Uterus (tissue), 4 donors: ENCODE measurements at places on chromosomes 1 and 21. TPM values are rescaled to one million over a fixed set of nuclear protein-coding genes. Genes with fewer than 3 reads are reported as not detected.

GRCh38 chr1:149962039-149962647 lies 25.5 kb upstream of the MTMR11 start:
- DNase-seq, result peak; percentile 46

DNA sequence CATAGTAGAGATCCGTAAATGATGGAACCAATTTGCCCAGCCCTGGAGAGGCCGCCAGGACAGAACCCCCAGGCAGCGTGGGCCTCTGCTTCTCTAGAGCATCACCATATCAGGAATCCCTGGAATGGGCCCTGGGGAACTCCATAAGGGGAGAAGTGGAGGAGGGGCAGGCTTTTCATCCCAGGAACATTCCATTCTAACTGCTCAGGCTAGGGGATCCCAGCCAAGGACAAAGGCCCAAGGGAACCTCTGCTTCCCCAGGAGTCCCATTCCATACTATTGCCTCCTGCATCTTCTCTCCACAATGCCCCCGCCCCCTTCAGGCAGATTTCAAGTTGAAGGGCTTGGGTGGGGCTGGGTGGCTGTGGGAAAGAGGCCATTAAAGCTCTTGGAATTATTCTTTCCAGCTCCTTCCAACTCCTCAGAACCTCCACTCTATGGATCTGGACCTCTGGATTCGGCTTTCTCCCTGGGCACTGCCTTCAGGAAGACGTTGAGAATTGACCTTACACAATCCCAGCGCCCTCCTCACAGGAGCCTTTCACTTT lies 6.0 kb downstream of the TRNP1 start:
- DNase-seq, result peak; percentile 83

- no peak for DNase-seq
These were observed 26.3 kb upstream of the PTGFR start for GRCh38 chr1:78464449-78464891.

DNA sequence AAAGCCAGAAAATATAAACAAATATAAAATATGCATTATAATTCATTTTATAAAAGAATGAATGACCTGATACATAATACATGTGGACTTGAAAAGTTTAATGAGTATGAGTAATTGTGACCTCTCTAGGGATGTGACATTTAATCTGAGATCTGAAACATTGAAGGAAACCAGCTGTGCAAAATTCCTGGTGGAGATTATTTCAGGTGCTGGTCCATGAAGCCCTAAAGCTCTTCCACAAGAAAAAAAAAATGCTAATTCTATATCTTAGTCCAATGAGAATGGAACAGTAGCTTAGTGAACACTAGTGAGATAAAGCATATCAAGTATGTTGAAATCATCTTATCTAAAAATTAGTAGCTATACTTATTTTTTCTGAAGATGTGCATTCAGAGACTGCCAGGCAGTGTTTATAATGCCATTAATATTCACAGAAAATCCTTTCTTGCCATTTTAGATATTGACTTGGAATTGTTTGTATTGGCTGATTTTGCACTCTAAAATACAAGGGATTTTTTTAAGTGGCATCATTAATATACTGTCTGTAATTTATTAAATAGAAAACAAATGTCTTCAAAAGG lies 1485.9 kb downstream of the PLA2G4A start:
- no peak for DNase-seq

DNA sequence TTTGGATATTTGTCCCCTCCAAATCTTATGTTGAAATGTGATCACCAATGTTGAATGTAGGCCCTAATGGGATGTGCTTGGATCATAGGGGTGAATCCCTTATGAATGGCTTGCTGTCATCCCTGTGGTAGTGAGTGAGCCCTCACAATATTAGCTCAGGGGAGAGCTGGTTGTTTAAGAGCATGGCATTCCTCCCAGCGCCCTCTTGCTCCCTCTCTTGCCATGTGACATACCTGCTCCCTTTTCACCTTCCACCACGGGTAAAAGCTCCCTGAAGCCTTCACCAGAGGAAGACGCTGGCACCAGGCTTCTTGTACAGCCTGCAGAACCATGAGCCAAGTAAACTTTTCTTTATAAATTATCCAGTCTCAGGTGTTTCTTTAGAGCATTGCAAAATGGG lies 305.6 kb downstream of the KCTD3 start:
- no peak for DNase-seq

DNA sequence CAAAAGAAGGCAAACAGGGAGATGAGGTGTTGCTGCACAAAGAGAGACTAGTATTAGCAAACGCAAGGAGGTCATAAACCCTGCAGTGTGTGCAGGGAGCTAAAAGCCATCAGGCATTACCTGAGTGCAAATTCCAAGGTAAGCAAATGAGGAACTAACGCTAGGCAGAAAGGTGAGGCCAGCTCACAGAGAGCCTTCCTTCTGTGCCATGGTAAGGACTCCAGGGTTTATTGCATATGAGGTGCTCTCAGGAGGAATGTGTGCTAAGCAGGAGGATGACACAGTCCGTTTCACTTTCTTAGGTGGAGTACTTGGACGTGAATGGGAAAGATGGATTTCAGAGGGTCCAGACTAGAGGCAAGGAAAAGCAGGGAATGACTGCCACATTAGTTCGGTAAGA lies 44.6 kb upstream of the MYBPHL start:
- no peak for DNase-seq

Gene TAS1R1
- total RNA-seq, result not detected
